Fibroblast of mammary gland (primary cell): ENCODE measurements at places on chromosomes 11 and 22.

GRCh38 chr11:10664496-10664895 lies 29.1 kb downstream of the IRAG1 start:
- no peak for DNase-seq

GRCh38 chr11:107018219-107018901 lies at the start of gene GUCY1A2:
TSS of gene GUCY1A2 (minus strand) at chr11:107018476. CDS start at chr11:107018055, 421 bp downstream.
- DNase-seq, result no peak

DNA sequence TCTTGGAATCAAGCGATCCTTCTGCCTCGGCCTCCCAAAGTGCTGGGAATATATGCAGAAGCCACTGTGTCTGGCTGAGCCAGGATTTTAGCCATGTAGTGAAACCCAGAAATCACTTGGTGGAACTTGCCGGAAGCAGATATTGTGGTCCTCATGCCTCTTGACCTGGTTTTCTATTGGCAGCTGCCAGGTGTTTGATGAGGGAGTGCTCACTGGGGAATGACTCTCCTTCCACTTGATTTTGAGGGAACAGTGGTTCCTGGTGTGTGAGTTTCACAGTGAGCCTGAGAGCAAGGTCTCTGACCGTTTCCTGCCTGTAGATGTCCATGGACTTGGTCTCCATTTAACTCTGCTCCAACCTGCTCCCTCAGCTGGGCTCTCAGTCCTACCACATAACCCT lies 34.7 kb upstream of the ELF5 start:
- no peak for DNase-seq

DNA sequence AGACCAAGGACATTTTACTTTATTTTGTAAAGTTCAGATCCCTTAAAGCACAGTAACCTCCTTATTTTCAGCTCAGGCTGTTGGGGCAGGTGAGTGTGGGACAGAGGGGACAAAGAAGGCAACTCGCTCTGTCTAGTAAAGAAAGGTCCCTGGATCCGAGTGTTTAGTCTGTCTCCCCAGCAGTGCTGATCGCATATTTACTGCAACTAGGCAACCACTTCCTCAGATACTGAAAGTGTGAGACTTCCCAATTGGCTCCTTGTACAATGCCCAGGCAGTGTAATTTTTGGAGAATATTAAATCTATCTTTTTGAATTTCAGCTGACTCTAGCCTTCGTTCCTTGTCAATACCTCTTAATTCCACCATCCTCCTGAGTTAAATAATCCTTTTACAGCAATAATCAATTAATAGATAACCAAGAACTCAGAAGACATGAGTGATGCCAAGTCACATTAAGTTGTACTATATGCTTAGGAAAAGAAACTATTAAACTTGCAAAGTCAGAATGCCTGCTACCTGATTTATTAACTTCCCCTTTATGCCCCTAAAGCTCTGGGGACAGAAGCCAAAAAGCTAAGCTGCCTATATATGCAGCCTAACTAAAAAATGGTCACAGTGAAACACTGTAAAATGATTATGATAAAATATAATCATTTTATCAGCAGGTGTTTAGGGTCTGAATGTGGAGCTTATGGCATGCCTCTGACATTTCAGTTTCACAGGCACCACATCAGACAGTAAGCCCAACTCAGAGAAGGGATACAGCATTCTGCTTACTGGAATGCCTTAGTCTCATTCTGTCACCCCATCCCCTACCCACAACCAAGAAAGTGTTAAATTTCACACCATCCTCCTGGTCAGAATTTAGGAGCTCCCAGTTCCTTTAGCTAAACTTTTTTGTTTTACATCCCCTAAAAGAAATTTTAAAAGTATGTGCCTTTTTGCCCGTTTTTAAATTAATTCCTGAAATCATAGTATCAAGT lies 138.7 kb downstream of the TRIM44 start:
- no peak for DNase-seq

- peak; percentile 55 for DNase-seq
Measured at GRCh38 chr11:114132417-114132816, 72.9 kb downstream of the ZBTB16 start.

- peak; percentile 100 for DNase-seq
Measured at GRCh38 chr11:86174101-86175046, 70.2 kb upstream of the EED start.

DNA sequence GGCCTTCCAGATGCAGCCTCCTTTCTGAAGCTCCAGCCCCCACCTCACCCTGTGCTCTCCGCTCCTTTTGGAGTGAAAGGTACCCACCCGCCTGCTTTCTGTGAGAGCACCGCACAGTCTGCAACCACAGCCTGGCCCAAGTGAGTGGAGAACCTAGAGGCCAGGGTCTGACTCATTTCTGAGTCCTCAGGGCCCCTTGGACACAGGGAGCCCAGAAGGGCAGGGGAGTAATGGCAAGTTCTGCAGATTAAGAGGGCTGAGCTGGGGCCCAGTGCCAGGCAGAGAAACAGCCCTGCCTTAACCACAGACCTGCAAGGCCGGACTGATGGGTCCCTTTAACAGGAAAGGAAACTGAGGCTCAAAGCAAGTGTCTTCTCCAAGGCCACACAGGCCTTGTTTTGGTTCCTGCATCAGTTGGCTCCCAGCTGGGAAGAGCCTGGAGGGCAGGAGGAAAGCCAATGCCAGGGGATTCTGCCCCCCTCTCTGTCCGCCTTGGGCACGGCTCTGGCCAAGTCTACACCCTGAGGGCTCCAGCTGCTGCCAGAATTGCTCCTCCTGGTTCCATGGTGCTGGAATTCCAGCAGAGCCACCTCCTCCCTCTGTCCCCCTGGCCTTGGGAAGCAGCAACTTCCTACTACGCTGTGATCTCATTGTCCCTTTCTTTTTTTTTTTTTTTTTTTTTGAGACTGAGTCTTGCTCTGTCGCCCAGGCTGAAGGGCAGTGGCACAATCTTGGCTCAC lies 55.1 kb downstream of the CYTH4 start:
- peak; percentile 62 for DNase-seq

GRCh38 chr11:70671083-70671482 lies 272.8 kb downstream of the CTTN start:
- no peak for DNase-seq

DNA sequence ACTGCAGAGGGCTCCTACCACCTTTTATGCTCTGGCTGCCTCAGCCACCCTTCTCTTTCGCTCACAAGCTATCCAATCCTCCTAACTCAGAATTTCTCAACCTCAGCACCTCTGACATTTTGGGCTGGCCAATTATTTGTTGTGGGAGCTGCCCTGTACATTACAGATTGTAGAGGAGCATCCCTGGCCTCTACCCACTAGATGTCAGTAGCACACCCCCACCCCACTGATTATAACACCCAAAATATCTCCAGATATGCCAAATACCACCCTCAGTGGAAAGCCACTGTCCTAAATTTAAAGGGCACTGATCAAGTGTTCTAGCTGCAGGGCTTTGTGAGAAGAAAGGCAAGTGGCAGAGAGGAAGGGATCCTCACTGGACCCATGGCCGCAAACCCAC lies 443.1 kb downstream of the SOX6 start:
- DNase-seq, result no peak
